ENCODE measurements at places on chromosomes 4 and X. TPM values are rescaled to one million over a fixed set of nuclear protein-coding genes. Genes with fewer than 3 reads are reported as not detected.

DNA sequence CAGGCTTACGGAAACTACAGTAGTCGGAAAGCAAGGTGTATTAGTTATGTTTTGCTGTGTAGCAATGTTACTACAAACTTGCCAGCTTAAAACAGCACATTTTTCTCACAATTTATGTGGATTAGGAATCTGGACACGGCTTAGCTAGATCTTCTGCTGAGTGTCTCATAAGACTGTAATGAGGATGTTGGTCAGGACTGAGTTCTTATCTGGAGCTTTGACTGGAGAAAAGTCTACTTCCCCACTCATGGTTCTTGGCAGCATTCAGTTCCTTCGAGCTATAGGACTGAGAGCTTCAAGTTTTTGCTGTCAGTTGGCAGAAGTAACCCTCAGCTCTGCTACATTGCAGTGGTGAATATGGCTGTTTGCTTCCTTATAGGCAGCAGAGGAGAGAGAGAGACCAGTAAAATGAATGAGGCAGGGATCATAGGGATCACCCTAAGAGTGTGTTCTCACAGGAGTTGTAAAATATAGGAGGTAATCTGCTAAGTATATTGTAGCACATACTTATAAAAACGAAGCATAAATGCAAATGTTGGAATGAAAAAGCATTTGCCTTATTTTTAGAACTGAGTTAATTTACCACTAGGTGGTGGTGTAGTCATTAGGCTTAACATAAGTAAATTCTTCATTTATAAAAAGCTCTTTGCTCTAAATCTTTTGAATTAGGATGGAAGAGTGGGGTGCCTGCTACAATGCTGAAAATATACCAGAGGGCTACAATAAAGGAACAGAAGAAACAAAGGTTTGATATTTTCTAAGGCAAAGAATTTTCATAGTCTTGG lies 38.6 kb downstream of the ALG13 start:
- no peaks in the 10 kb centered on the region for H3K36me3 ChIP-seq
- no peaks in the 10 kb centered on the region for H3K27me3 ChIP-seq
- H3K27ac ChIP-seq = no peak overlapping the region
- no peak overlapping the region for H3K4me3 ChIP-seq
- no peaks in the 10 kb centered on the region for H3K4me1 ChIP-seq
- no peak for DNase-seq

DNA sequence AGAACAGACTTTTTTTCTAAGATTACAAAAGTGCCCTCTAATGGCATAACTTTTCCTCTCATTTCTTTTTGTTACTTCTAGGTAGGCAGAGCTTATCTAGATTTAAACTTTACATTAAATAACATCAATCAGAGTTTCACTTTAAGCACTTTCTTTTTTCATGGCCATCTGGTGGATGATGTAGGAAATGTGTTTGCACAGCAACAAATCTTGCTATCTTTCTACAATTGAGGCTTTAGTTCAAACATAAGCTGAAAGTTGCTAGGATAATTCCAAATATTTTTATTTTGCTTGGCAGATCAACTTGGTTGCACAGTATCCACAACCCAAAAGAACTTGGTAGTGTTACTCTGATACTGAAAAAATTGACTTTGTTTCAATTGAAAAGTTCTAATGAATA lies 22.0 kb downstream of the NDNF start:
- no peak for DNase-seq
- no peak overlapping the region for H3K27ac ChIP-seq
- H3K4me1 ChIP-seq = no peaks in the 10 kb centered on the region
- no peak overlapping the region for H3K4me3 ChIP-seq
- no peaks in the 10 kb centered on the region for H3K36me3 ChIP-seq
- H3K27me3 ChIP-seq = no peaks in the 10 kb centered on the region

- no peak for DNase-seq
- H3K4me3 ChIP-seq = peak overlapping the region; percentile 37
- no peaks in the 10 kb centered on the region for H3K4me1 ChIP-seq
- no peaks in the 10 kb centered on the region for H3K36me3 ChIP-seq
- H3K27me3 ChIP-seq = no peaks in the 10 kb centered on the region
- H3K27ac ChIP-seq = peak overlapping the region; percentile 95
Observed at GRCh38 chr4:88230461-88230891, 53.9 kb downstream of the PPM1K start.

GRCh38 chrX:1649621-1650020 lies 34.8 kb downstream of the ASMT start:
- DNase-seq = no peak
- H3K4me3 ChIP-seq = no peak overlapping the region
- no peaks in the 10 kb centered on the region for H3K4me1 ChIP-seq
- H3K36me3 ChIP-seq = no peaks in the 10 kb centered on the region

- no peaks in the 10 kb centered on the region for H3K36me3 ChIP-seq
- H3K4me3 ChIP-seq = no peak overlapping the region
- H3K27ac ChIP-seq = no peak overlapping the region
- DNase-seq = no peak
- H3K4me1 ChIP-seq = no peaks in the 10 kb centered on the region
Observed at GRCh38 chr4:36026348-36026880, 217.9 kb downstream of the ARAP2 start.

GRCh38 chrX:30798810-30799209 lies 90.2 kb downstream of the TAB3 start:
- DNase-seq = no peak
- no peaks in the 10 kb centered on the region for H3K27me3 ChIP-seq

- no peak for DNase-seq
- H3K36me3 ChIP-seq = no peaks in the 10 kb centered on the region
- H3K4me1 ChIP-seq = no peaks in the 10 kb centered on the region
- no peak overlapping the region for H3K4me3 ChIP-seq
Observed at GRCh38 chr4:38958453-38959190, 73.6 kb downstream of the TMEM156 start.

DNA sequence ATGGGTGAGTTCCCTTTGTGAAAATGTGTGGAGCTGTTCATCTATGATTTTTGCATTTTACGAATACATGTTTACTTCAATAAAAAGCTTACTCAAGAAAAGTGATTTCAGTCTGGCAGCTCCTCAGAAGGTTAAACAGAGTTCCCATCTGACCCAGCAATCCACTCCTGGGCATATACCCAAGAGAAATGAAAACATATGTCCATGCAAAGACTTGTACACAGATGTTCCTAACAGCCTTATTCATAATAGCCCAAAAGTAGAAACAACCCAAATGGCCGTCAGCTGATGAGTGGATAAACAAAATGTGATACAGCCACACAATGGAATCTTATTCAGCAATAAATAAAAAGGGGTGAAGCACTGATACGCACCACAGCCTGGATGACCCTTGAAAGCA lies 20.8 kb downstream of the CLCN4 start:
- DNase-seq = no peak
- H3K4me3 ChIP-seq = no peak overlapping the region
- H3K4me1 ChIP-seq = no peaks in the 10 kb centered on the region
- no peaks in the 10 kb centered on the region for H3K36me3 ChIP-seq

GRCh38 chr4:37673538-37674192 lies 12.5 kb downstream of the RELL1 start:
- no peaks in the 10 kb centered on the region for H3K36me3 ChIP-seq
- H3K27me3 ChIP-seq = no peaks in the 10 kb centered on the region
- H3K4me1 ChIP-seq = no peaks in the 10 kb centered on the region
- no peak for DNase-seq

GRCh38 chrX:17613979-17614588 lies 123.2 kb upstream of the SCML1 start:
- H3K27ac ChIP-seq = no peak overlapping the region
- no peak for DNase-seq
- no peaks in the 10 kb centered on the region for H3K36me3 ChIP-seq
- no peaks in the 10 kb centered on the region for H3K4me1 ChIP-seq

GRCh38 chrX:3134316-3134945 lies 93.2 kb downstream of the ARSF start:
- H3K4me1 ChIP-seq = no peaks in the 10 kb centered on the region
- H3K4me3 ChIP-seq = no peak overlapping the region
- H3K36me3 ChIP-seq = no peaks in the 10 kb centered on the region
- no peak for DNase-seq

PNMA5 gene
- total RNA-seq = not detected

ART3 gene
- not detected for total RNA-seq

NSUN7 gene
- total RNA-seq = 14.1 TPM

MAGEB2 gene
- total RNA-seq = not detected
